Stimulated activated CD4-positive, alpha-beta T cell treated with anti-CD3 and anti-CD28 coated beads, TNF-alpha, amount 100 ng/mL, for 24 hours (primary cell): ENCODE measurements at places on chromosomes 3 and 15.

- no peak for DNase-seq
Measured at GRCh38 chr15:39885099-39885777, 34.8 kb downstream of the GPR176 start.

- DNase-seq: no peak
Measured at GRCh38 chr3:133859381-133860234, 36.1 kb downstream of the RAB6B start.

DNA sequence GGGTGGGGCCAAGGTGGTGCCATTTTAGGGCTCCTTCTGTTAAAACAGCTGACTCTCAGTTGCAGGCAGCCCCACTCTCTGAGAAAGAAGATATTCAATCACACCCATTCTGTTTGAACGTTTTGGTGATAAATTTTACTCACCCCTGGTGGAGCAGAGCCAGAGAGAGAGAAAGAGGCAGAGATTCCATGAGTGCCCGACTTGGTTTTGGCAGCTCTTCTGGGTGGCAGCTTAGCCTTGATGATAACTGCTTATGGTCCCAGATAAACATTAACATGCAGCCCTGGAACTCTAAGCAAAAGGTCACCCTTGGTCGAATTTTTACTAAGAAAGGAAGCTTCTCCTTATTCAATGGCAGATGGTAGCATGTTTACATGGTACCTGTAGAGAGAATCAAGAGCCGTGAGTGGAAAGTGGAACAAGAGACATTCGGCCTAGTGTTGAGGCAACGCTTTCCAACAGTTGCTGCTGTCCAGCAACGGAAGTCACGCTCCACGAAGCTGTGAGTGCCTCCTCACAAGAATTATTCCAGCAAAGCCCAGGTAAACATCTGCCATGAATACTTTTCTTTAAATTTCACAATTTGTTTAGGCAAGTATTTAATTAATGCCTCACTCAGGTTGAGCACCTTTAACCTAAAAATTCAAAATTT is 530.6 kb upstream of the ROBO2 start:
- no peak for DNase-seq

DNA sequence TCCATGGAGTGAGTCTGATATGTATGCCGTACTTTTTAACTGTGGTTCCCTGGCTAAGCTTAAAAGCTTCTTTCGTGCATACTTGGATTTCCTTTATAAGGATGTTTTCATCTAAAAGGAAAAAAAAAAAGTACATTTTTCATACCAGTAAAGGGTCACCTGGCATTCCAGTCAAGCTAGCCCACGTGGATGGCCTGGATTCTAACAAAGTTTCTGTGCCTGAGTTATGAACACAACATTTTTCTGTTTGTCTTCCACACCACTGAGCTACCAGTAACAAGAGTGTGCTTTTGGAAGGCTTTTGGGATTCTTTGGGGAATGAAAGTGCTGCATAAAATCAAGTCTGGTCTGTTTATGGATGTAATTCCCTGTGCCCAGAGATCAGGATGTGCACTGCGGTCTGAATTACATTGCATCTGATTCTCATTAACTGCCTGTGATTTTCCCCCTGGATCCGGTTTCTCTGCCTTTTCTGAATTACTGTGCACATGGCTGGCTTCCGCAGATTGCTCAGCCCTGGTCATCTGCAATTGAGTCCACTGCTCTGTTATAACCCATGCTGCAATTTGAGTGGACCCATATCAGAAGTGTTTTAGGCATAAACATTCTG is 38.2 kb upstream of the MAGI1 start:
- DNase-seq: no peak

DNA sequence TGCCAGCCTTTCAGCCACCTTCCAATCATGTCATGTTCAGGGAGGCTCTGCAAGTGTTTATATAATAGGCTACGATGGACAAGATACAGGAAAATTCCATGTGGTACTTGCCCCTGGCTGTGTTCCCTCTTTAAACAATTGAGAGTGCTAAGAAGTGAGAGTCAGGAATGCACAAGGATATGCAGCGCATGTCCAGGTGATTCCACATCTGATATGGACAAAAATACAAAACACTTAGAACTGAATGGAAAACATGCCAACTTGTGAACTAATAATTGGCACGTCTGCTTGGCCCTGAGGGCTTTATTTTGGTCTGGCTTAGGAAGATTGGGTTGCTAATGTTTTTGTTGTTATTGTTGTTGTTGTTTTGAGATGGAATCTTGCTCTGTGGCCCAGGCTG is 100.9 kb downstream of the CEMIP start:
- no peak for DNase-seq

- DNase-seq: no peak
Measured at GRCh38 chr3:178454726-178455125, 81.5 kb upstream of the KCNMB2 start.

DNA sequence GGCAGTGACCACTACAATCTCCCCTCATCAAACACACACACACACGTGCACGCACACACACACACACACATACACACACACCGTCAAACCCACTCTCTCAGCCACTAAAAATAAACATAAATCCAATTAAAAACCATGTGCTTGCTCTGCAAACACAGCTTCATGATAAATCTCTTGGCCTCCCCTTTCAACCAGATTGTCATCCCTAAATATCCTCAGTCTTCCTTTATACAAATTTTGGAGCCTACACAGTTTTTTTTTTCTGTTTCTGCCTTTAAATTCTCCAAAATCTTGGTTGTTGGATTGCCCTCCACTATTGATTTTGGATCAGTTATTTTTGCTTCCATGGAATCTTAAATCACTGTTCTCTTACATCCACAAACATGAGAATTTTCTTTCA is 245.6 kb downstream of the SATB1 start:
- no peak for DNase-seq

DNA sequence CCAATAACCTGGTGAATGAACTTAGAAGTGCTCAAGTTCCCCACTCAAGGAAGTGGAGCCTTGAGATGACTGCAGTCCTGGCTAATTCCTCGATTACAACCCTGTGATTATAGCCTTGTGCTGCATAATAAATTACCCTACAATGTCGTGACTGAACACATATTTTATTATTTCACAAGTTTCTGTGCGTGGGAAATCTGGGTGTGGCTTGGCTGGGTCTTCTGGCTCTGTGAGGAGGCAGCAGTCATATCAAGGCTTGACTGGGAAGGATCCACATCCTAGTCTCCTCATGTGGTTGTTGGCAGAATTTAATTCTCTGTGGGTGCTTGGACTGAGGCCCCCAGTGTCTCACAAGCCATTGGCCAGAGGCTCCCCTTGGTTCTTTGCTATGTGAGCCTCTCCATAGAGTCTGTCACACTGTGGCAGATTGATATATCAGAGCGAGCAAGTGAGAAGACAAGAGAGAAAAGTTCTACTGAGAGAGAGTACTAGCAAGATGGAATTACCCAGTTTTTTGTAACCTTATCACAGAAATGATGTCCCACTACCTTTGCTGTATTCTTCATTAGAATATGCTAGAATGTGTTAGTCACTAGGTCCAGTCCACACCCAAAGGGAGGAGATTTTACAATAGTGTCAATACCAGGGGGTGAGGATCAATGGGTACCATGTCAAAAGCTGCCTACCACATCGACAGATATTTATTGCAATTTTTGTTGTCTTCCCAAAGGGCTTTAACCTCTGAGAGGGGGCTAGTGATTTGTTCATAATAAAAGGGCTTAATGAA is 102.8 kb upstream of the TBC1D5 start:
- no peak for DNase-seq

DNA sequence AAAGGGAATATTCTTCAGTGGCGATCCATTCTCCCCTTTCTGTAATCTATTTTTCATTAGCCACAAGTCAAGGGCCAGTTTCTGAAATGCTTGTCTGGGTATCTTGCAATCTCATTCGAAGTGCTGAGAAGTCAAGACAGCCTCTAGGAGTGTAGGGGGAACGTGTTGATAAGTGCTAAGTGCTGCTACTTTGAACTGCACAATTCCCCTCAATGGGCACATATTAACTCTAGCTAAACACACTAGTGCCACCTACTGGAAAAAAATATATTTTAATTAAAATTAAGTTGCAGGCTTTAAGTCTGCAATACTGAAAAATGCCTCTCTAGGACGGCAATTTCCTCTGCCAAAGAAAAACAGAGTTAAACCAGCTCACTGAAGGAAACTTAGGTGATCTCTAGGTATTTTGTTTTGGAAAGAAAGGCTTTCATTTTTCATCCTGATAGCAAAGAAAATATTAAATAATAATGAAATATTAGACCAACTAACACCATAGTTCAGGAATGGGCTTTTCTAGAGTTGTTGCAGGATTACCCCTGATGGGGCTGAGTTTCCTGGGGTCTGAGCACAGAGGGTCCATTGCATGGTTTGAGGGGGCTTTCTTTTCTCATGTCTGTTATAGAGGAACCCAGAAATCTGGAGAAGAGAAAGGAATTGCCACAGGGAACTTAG is 181.9 kb upstream of the KBTBD8 start:
- no peak for DNase-seq

DNA sequence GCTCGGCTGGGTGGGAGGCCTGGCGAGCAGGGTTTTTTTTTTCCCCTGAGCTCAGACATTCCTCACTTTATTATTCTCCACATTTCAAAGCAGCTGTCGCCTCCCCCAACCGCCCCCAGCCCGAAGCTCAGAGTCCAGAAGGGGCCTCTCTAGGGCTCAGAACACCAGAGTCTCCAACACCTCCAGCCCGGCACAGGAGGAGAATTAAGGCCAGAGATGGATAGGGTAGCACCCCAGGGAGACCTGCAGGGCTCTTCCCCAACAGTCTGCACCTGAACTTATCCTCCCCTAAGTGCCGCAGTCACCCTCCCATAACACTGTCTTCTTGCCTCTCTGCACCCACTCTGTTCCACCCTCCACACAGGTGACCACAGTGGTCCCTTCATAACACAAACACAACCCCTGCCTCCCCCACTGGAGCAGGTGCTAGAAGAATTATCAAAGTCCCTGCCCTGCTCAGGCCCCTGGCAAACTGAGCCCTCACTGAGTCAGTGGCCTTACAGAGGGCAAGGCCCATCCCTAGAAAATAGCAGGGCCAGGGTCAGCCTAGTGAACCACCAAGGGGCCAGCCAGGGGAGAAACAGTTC is 14.1 kb downstream of the MYL3 start:
- no peak for DNase-seq

GRCh38 chr3:172591876-172592771 is 68.9 kb upstream of the TNFSF10 start:
- peak; percentile 65 for DNase-seq

GRCh38 chr3:188220988-188221818 is 67.2 kb downstream of the LPP start:
- DNase-seq: no peak

GRCh38 chr15:77720655-77721054 is 87.9 kb upstream of the LINGO1 start:
- DNase-seq: no peak

GRCh38 chr3:76969996-76970615 is 69.8 kb upstream of the ROBO2 start:
- DNase-seq: no peak

DNA sequence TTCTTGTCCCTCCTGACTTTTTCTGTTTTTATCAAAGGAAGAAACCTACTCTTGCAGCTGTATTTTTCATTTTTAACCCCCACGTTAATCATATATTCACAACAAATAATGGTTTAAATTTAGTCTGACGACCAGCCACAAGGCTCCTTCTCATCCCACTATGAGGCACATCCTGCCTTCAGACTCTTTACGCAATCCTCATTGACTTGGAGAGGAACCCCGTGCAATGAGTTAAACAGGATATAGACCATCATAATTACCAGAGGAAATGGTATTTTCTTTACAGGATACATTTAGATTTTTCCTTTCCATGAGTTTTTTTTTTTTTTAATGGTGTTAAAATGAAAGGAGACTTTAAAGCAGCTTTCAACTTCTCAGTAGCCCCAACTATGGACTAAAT is 68.5 kb downstream of the WWTR1 start:
- no peak for DNase-seq

GRCh38 chr3:81658322-81658997 is 103.0 kb downstream of the GBE1 start:
- DNase-seq: no peak

DNA sequence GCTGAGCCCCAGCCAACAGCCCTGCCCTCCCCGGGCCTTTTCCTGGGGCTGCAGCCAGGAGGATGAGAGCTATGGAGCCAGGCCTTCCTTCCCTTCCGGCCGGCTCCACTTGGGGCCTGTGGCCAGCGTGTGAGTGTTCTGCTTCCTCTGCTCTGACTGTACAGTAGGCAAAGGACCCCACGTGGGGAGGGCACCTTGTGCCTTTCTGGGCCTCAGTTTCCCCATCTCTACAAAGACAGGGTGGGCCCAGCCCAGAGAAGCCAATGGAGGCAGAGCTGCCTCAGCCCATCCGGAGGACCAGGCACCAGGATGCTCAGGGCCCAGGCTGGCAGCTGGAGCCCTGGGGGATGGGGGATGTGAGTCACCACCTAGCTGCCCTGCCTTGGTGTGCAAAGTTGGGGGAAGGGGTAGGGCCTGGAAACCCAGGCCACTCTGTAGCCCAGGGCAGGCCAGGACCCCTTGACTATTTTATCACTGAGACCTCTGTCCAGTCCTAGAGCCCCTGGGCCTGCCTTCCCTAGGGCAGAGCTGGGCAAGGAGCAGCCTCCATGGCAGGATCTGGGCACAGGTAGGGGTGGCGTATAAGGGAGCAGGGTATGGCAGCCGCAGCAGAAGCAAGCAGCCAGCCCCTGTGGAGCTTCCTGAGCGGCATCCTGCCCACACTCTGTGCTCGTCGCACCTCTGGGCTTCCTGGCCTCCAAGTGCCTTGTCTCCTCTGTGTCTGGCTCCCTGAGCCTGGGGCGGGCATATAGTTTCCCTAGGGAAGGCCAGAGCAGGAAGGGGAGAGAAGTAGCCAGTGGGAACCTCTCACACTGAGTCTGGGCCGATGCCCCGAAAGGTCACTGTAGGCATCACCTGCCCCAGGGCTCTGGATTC is 1.8 kb downstream of the PSTPIP1 start:
- peak; percentile 68 for DNase-seq

DNA sequence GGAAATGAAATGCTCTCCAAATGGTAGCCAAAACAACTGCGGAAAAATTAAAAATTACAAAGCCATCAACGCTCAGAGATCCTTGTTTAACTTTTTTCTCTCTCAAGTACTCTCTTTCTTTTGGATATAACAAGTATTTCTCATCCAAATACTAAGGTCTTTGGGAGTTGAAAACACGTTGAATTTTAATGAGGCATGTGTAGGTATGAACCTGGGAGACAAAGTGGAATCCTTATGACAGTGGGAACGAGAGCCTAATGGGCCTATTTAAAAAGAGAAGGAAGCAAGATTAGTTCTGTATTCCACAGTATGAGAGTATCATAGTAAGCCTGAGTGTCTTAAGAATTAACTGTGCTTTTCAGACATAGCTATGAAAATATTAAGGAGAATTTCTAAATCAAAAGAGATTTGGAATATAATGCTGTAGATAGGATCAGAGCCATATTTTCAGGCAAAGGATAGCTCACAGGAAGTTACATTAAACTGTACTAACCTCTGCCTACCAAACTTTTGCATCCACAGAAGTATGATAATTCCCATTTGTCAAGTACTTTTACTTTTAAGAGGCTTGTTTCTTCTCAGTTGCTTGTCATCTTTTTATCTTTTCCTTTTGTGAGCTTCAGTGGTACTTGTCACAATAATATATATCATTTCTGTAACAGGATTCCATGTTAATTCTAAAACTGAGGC is 759 bp downstream of the CD96 start:
- no peak for DNase-seq

DNA sequence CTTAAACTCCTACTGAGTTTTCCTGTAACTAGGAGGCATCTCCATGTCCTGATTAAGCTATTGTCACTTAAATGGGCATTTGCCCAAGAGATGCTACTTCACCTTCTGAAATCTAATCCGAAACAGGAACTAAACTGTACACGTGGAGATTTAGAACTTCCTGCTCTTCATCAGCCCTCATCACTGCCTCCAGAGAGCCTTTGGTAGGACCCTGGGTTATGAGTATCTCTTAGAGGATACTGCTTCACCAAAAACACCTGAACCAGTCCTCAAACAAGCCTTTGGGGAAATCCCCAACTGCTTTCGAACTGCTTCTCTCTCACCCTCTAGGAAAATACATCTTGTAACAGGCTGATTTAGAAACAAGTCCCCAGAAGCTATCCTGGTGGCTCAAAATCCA is 320.3 kb downstream of the GAP43 start:
- DNase-seq: no peak
